NCI-H2171 (cell line): ENCODE measurements at places on chromosomes 7 and 10.

DNA sequence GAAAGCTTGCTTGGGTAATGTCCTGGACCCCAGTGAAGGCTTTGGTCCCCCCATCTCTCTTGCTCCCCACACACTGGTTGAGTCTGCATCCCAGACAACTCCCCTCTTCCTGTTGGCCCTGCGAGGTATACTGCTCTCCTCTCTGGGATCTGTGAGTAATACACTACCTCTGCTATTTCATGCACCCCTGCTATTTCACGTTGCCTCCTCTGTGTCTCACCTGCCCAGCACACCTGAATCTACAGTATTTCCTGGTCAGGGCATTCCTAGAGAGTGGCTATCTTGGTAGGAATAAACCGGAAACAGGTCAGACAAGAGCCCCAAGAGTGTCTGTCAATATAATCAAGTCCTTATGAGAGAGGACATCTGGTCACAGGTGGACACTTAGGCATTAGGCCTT is 114.3 kb upstream of the ODAD2 start:
- DNase-seq, result no peak

- DNase-seq, result no peak
Observed at GRCh38 chr7:65338346-65338745, 35.3 kb upstream of the ZNF92 start.

GRCh38 chr10:21092683-21093524 is 195.8 kb upstream of the NEBL start:
- DNase-seq, result no peak

DNA sequence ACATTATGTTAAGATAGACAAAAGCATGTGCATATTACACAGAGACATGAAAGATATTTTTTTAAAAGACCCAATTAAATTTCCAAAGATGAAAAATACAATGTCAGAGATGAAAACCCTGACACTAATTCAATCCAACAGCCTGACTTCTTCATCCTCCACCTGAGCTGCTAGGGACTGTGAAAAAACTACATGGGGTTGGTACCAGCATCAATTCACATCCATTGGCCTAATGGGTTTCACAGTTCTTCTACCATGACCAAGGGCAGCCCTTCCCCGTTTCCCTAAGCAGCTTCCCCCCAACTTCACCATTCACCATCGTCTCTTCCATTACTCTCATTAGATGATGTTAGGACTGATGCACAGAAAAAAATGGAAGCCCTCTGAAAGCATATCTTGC is 37.4 kb upstream of the CDCA7L start:
- no peak for DNase-seq

GRCh38 chr10:82982110-82982608 is 1107.2 kb downstream of the NRG3 start:
- no peak for DNase-seq

GRCh38 chr10:70722820-70723424 is 50.6 kb downstream of the ADAMTS14 start:
- DNase-seq, result no peak

DNA sequence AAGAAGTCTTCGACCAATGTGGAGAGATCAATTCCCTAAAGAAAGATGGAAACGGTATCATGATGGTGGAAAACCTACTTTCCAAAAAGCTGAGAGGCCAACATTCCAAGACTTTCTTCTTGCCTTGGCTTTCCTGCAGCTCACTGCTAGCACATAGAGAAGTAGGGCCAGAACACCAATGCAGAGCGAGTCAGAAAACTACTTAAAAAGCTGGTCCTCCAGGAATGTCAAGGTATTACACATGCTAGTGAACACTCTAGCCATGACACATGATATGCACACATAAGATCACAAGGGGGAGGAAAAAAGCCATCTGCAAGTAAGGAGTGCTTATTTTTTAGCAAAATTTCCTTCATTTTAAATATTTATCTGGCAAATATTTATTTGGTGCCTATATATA is 22.7 kb downstream of the GPAM start:
- DNase-seq, result no peak

DNA sequence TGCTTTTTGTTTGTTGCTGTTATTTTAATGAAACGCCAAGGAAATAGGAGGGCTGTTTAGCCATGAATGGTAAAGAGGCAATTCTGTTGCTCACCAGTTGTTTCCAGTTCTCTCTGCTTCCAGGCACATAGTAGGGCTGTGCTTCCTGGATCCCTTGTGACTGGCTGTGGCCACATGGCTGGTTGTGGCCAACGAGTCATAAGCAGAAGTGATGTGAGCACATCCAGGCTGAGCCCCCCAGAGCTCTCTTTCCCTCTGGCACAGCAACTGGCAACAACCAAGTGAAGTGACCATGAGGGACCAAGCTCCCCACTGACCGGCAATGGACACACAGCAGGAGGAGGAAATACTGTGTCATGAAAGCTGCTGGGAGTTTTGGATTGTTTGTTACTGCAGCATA is 10.3 kb downstream of the GRID1 start:
- no peak for DNase-seq

DNA sequence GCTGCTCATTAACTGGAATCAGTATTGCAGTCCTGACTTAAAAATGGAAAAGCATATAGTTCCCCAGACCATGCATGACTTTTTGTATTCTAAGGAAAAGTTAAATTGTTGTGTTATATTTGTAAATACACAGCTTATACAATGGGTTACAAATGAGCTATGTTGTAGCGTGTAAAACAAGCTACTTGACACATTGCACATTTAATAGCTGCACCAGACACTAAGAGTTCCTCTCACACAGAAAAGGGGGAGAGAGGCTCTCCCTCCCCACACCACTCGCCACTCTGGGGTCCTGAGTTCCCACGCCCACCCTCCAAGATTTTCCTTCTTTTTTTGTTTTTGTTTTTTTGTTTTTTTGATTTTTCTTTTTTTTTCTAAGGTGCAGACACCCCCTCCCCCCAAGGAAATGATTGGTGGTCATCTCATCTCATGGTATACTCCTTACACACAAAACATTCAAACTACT is 6.3 kb downstream of the KLF6 start:
- no peak for DNase-seq

GRCh38 chr7:88318196-88318595 is 11.5 kb upstream of the STEAP4 start:
- DNase-seq, result no peak

- no peak for DNase-seq
Observed at GRCh38 chr7:64993901-64994300, 3.1 kb upstream of the ZNF117 start.

GRCh38 chr7:23017309-23017708 is 3.4 kb upstream of the HYCC1 start:
- DNase-seq, result no peak

DNA sequence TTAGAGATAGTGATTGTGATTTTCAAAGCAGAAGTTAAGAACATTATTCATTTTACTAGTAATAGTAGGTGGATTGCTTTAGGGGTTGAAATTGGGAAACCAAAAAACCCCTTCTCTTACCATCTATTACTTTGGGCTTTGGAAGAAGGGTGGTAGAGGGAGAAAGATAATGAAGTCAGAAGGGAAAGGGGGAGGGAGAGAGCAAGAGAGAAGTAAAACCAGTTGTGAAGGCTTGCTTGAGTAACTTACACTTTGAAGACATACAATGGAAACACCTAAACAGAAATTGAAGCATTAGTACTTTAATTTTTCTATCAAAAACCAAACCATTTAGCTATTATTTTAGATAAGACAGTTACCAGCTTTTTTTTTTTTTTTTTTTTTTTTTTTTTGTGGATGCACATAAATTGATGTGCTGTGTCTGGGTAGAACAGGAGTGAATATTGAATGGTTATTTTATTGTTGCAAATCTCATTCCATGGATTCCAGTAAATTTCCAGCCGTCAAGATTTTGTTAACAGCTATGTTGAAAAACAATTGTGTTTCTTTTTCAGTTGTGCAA is 5.5 kb downstream of the PRKAR2B start:
- DNase-seq, result no peak

- DNase-seq, result no peak
Observed at GRCh38 chr10:95208702-95209391, 14.8 kb downstream of the ACSM6 start.

GRCh38 chr10:46220187-46220586 is 66.6 kb upstream of the ANTXRL start:
- no peak for DNase-seq

- DNase-seq, result no peak
Observed at GRCh38 chr7:154942691-154943090, 60.2 kb downstream of the PAXIP1 start.

- no peak for DNase-seq
Observed at GRCh38 chr10:105592468-105592867, 951.4 kb downstream of the SORCS3 start.

GRCh38 chr7:140922741-140923345 is 1.9 kb downstream of the BRAF start:
- DNase-seq, result no peak

- DNase-seq, result no peak
Observed at GRCh38 chr10:110969183-110969582, 49.8 kb downstream of the SHOC2 start.

DNA sequence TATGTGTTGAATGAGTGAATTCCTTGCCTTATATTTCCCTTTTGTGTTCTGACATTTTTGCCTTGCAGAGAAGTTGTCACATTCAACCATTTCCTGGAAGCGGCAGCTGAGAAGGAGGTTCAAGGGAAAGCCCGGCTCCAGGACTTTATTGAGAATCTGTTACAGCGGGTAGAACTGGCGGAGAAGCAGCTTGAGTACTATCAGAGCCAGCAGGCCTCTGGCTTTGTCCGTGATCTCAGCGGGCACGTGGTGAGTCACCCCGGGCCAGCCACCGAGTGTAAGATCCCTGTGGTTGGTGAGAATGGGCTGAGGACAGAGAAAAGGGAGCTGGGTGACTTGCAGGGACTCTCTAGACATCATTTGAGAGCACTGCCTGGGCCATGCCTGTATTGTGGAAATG is 14.2 kb downstream of the ZNF365 start:
- DNase-seq, result no peak

GRCh38 chr10:67224553-67224952 is 298.7 kb downstream of the LRRTM3 start:
- no peak for DNase-seq

DNA sequence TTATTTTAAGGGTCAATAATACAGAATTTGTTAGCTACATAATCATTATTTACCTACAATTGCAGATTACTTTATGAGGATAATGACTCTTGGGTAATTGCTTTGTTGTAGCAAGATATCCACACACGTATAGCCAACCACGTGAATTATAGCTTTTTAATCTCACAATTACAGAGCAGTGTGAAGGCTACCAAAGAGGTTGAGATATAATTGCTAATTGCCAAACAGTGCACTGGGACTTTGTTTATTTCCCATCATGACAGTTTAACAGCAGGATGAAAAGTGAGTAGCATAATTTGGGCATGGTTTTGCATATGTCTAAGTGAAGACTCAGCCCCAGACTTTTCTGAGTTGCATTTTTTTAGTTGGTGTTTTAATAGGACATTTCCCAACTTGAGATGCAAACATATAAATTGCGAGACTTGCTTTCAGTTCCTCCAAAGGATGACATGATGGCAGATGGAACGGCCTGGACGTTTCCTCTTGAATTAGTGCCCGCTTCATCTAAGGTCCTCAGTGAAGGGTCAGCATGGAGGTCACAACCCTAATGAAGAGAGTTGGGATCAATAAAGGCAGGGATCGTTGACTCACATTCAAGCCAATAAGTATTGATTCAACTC is 180.7 kb upstream of the GPR26 start:
- no peak for DNase-seq

DNA sequence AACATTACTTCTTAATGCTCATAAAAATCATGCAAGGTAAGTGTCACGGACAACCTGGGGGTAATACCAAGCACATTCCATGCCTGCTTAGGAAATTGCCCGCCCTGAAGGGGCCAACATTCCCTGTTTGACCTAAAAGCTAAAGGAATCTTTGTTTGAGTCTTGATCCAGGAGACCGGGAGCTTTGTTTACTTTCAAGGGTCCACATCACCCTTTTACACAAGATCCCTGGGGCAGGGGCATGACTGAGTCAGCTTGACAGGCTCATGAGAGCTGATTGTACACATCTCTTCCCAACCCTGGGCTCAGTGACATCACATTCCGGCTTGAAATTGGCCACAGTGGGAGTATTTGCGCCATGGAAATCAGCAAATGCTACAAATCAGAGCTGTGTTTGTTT is 248.1 kb upstream of the HABP2 start:
- DNase-seq, result no peak

- DNase-seq, result no peak
Observed at GRCh38 chr10:132102717-132103110, 37.0 kb downstream of the JAKMIP3 start.

- no peak for DNase-seq
Observed at GRCh38 chr7:129502708-129503685, 666 bp downstream of the SMKR1 start.

DNA sequence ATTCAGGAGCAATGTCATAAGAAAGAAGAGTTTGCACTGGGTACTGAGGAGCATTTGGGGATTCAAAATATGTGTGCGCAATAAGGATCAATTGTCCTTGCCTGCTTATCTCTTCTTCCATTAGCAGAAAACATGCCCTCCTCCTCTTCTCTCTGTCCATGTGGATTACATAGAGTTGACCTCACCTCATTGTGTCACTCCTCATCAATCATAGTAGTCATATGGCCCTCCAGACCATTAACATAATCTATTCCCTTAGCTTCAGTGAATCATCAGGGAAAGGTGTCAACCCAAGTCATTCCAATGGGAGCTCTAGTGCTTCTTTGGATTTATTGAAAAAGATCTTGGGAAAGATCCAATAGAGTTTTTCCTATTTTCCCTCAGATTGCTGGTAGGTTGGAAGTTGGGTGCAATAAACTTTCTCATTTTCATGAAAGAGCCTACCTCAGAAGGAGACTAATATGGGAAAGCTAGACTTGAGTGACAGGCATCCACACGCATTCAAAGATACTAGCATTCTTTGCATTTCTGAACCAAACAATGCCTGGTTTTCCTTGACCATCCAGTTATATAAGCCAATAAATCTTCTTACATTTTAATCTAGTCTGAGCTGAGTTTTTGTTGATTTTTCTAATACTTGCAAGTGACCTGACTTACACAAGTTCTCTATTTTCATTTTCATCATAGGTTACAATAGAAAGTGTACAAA is 71.5 kb upstream of the FAM13C start:
- no peak for DNase-seq

GRCh38 chr10:33111488-33112051 is 153.5 kb upstream of the ITGB1 start:
- no peak for DNase-seq

DNA sequence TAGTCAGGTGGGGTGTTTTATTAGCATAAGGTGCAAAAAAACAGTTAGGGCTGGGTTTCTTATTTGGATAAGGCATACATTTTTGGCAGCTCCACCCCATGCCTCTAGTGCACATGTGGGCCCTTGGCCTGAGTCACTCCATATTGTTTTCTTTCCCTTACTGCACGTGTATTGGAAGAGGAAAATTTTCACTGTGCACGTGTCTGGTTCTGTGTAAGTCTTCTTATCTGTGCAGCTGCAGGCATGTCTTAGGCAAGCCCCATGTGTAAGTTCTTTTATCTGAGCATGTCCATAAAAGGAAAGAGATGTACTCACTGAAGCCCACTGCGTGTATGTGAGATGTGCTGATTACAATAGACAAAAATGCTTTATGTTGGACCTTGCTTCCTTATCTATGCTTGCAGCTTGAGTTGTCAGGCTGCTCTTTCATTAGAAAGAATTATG is 540.3 kb upstream of the IGFBP3 start:
- no peak for DNase-seq
